ENCODE measurements at places on chromosomes 7 and 10.

DNA sequence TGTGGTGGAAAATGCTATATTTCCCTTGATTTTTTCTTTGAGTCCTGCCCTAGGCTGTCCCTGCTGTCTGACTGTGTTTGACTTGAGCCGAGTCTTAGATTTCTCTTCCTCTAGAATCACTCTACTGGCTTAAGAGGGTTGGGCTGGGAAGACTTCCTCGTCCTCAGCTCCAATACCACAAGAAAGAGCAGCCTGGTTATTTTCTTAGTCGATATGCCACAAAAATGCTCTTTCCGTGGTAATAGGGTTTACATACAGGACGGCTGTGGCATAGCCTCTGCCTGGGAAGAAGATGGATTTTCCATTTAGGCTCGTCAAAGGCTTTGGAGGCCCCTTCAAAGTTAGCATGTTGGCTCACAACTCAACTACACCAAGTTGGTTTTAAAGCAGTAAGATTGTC, 212.0 kb upstream of the IGFBP3 start:
- no peak for DNase-seq

DNA sequence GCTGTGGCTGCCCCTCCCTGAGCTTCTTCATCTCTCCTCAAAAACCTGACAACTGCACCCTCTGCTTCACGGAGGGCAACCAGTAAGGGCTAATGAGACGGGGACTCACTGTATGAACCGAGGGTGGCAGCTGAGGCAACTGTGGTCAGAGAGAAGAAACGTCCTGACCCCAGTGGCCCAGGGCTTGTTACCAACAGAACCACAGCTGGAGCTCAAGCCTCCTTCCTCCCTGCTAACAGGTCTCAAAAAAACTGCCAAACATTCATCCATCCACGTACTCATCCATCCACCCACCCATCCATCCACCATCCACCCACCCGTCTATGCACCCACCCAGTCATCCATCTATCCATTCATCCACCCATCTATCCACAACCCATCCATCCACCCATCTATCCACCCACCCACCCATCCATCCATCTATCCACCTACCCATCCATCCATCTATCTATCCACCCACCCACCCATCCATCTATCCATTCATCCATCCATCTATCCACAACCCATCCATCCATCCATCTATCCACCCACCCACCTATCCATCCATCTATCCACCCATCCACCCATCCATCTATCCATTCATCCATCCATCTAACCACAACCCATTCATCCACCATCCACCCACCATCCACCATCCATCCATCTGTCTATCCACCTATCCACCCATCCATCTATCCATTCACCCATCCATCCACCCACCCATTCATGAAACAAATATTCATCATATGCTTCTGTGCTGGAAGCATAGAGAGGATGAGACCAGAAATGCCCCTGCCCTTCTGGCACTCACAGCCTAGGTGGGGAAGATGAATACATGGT, 111.7 kb downstream of the PDGFA start:
- no peak for DNase-seq

DNA sequence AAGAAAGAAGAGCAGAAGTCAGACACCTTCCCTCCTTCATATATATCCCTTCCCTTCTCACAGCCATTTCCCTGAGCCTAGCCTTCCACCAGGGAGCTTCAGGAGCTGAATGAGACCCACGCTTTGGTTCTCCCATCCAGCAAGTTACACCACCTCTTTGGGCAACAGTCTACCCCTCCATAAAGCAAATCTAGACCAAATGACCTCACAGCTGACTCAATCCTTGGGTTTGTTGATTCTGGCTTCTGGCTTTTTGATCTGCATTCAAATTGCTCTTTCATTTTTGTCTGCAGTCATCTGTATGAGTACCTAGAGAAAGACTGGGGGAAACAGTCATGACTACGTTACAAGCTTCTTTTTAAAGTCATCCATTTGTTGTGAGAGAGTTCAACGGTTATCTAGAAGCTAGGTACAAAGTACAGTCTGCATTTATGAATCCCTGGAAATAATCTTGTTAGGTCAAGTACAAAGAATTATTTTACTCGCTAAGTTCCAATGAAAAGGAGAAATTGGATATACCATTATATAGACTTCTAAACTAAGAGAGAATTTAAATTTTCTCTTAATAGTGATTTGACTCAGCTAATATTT, 86.3 kb downstream of the RAB11FIP2 start:
- no peak for DNase-seq

DNA sequence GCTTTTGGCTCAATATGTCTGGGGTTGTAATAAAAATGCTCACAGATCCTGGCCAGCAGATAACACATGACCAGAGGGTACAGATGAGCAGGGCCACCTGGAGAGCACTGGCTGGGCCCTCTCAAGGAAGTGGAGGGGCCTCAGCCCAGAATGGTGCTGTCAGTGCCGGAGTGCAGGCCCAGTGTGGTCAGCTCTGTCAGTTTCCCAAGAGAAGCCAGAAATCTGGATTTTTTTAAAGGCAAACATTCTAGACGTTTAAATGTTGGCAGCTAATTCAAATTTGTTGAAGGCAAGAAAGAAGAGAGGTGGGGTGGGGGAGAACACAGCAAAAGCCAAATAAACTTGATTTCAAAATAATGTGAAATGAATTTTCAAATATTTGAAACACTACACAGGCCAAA, 2.0 kb downstream of the C10orf105 start:
- no peak for DNase-seq

Data from NCI-H2029 treated with DMSO at 0.1 percent for 48 hours (cell line).